ENCODE measurements at places on chromosomes 6 and 20.
A peak's percentile ranks its signal among the peaks of the same experiment; 100 is the strongest.

DNA sequence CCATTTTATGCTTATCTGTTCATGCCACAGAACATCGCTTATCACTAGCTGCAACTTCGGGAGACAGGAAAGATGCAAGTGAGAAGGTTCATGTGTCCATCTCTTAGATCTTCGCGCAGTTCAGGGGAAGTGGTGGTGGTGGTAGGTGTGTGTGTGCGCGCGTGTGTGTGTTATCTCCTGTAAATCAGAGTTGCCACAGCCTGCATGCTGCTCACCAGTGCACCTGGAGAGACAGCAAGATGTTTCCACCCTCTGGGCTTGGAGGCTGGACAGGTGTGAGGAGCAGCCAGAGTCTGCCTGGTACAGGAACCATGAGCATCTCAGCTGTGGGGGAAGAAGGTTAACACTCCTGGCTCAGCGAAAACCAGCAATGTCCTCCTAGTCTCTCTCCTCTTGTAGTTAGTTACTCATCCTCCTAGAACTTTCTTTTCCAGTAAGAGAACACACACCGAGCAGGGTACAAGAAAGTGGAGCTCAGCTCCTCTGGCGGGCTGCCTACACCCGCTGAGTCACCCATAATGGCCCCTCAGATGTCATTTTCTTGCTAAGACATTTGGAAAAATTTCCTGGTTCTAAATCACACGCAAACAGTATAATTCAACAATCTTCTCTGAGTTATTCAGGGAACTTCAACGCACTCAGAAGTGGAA lies 5.1 kb upstream of the TUBB1 start:
- DNase-seq = no peak

DNA sequence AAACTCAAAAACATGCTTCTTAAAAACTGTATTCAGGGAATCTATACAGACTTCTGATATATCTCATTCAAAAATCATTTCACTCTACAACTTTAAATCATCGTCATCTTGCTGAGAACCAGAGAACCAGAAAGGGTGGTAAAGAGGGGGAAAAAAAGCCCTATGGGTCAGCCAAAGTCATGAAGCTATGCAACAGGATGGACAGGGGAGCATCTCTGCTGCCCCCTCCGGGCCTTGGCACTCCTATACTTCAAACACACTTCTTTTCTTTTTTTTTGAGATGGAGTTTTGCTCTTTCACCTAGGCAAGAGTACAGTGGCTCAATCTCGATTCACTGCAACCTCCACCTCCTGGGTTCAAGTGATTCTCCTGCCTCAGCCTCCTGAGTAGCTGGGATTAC lies 73.5 kb upstream of the NFATC2 start:
- DNase-seq = no peak

DNA sequence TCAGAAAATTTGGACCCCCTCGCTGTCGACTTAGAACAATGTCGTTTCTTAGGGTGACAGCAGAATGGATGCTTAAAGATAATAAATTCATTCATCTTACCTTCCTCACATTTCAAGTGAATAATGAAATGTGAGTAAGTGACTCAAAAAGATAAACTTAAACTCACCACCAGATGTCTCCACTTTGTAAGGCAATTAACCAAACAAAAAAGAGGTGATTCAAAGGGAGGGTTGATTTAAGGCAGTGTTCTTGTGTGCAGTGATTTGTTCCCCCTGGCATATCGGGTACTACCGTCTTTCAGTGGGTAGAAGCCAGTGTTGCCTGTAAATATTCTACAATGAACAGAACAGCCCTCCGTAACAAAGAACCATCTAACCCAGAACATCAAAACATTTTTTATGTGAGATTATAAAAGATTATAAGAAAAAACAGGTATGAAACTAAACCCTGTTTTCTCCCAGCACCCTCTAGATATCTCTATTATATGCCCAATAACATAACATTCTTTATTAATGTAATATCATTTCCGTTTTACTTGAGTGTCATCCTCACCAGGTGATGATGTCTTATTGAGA lies 589.7 kb downstream of the CBLN4 start:
- DNase-seq = peak; percentile 15

- no peak for DNase-seq
These were observed 21.6 kb downstream of the KIAA1586 start for GRCh38 chr6:57068061-57068460.

DNA sequence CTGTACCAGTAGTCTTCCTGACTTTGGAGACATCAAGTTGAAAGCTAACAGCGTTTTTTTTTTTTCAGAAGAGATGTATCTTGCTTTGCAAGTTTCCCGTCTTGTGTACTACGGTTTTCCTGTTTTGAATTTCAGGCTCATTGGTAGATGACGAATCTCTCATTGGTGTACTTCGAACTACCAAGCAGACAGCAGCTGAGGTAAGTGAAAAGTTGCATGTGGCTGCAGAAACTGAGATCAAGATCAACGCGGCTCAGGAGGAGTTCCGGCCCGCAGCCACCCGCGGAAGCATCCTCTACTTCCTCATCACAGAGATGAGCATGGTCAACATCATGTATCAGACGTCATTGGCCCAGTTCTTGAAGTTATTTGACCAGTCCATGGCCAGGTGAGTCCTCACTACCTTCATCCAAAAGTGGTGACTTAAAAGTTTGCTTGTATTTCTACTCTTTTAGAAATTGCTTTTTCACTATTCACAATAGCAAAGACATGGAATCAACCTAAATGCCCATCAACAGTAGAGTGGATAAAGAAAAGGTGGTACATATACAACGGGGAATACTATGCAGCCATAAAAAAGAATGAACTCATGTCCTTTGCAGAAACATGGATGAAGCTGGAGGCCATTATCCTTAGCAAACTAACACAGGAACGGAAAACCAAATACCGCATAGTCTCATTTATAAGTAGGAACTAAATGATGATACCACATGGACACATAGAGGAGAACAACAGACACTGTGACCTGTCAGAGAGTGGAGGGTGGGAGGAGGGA lies 110.6 kb upstream of the GLP1R start:
- DNase-seq = no peak

DNA sequence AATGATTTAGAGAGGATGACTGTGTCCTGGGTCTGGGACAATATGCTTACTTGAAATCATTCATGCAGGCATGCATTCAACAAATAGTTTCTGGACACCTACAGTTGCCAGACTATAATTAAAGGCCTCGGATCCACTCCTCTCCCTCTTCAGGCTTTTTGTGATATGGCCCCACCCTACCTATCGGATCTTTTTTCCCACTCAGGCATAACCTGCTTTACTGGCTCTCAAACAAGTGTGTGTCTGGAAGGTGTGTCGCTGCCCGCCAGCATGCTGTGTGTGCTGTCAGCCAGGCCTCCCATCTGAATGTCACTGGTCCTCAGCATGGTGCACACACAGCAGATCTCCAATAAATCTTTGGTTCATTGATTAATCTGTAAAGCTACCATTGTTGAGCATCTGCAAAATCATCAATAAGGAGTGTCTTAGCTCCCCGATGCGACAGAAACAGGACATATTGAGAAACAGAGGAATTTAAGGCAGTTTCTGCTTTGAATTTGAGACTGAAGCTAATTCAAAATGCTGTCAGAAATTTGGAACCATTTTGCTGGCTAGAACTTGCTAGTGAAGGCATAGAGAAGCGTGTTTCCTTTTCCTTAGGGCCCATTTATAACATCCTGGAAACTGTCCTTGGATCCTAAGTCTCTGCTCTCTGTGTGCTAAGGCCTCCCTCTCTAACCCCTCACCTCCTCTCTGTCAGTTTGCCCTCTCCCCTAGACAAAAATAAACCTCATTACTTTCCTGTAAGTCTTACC lies 23.5 kb upstream of the CCN6 start:
- DNase-seq = no peak

GRCh38 chr6:99979953-99980352 lies 14.1 kb downstream of the MCHR2 start:
- no peak for DNase-seq

GRCh38 chr6:117317261-117317660 lies 51.9 kb downstream of the VGLL2 start:
- DNase-seq = peak; percentile 3

DNA sequence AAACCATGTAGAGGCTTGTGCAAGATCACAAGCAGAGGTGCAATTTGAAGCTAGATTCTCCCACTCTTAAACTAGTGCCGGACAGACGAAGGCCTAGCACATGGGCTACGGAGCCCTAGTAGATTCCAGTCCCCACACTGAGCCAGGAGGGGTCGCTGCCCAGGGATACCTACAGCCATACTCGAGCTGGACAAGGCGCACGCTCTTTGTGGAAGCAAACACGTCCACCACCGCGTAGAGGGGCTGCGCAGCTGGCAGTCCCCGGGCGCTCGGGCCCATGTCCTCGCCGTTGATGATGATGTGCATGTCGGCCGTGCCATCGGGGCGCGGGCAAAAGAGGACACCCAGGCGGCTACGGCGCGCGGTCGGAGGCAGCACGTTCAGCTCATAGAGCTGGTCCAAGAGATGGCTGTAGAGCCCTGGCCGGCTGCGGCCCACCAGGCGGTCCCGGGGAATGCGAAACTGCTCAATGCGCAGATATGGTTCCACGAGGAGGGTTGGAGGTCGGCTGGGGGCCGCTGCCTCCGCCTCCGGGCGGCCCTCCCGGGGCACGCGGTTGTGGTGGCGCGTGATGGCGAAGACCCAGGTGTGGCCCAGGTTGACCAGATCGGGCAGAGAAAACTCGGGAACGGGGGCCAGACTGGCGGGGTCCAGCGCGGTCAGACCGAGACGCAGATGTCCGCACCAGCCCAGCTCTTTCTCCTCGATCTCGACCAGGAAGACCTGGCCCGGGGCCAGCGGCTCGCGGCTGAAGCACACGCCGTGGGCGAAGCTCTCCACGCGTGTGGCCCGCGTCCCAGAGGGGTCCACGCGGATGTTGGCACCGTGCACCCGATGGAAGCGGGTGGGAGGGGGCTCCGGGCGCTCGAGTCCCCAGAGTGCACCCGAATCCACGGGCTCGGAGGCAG lies 677 bp downstream of the NEURL2 start:
- peak; percentile 68 for DNase-seq

GRCh38 chr6:113969888-113970804 lies 802 bp downstream of the HDAC2 start:
- DNase-seq = peak; percentile 14

GRCh38 chr20:44154521-44155001 lies 32.4 kb downstream of the JPH2 start:
- DNase-seq = no peak

- DNase-seq = no peak
These were observed 53.3 kb downstream of the CAP2 start for GRCh38 chr6:17446713-17447112.
